Activated CD4-positive, alpha-beta T cell treated with anti-CD3 and anti-CD28 coated beads, Interleukin-2, amount 50 U/mL, for 24 hours (primary cell): ENCODE measurements at places on chromosomes 5 and 9.

DNA sequence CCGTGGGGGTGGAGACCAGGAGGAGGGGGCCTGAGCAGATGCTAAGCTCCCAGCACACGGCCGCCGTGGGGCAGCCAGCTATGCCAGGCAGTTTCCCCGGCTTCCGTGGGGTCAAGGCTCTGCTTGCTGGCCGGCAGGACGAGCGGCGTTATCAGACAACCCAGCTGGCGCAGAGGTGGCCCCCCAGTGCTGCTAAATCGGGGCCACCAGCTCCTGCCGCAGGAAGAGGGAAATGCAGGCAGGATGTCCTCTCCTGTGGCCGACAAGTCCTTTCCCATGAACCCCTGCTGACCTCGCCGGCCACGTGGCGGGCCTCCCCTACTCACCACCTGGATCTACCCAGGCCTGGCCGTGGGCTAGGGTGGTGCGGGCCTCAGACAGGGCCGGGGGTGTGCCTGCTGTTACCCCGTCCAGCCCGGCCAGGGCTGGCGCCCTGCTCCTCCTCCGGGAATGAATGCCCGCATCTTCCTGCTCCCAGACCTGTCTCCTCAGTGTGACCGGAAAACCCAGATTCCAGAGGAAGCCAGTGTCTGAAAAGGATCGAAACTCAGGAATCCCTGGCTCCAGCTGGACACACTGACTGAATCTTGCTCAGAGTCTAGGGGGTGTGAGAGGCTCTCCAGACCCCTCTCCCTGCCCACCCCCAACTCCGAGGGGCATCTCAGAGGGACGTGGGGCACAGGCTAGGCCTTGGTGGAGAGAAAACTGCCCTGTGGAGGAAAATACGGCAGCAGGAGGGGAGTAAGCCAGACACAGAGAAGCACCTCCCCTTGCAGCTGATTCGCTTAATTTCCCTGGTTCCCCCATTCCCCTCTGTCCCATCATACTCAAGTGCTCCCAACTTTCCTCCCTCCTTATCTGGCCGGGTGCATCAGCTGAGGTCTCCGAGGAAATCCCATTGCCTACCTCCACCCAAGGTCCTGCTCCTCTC, 3.9 kb downstream of the FLT4 start:
- no peak for DNase-seq

DNA sequence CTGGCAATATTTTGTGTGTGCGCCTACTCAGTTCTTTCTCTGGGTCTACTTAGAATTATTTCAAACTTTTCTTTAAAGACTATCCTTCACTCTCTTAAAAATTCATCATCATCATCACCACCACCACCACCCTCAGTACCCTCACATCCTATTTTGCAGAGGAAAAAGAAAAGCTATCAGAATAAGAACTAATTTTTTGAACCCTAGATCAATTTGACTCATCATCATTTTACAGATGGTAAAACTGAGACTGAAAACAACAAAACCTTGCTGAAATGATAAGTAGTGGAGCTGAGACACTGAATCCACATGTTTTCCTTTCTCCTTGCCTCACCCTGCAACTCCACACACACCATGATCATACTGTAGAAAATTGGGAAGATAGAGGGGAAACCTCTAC, 119.3 kb downstream of the SSBP2 start:
- DNase-seq, result no peak

GRCh38 chr9:129343424-129344375, 165.6 kb upstream of the IER5L start:
- no peak for DNase-seq

GRCh38 chr9:114387680-114388356, at the start of gene AKNA:
Gene AKNA, minus strand, starts transcription at chr9:114387982. Its CDS starts 6,649 bp downstream, at chr9:114381333.
- peak; percentile 63 for DNase-seq

DNA sequence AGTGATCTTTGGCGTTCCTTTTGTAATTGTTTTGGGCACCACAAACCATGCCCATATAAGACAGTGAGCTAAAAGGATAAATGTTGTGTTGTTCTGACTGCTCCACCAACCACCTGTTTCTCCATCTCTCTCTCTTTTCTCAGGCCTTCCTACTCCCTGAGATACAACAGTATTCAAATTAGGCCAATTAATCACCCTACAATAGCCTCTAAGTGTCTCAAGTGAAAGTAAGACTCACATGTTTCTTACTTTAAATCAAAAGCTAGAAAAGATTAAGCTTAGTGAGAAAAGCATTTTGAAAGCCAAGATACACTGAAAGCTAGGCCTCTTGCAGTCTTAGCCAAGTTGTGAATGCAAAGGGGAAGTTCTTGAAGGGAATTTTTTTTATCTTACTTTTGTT, 268.8 kb upstream of the NREP start:
- DNase-seq, result no peak

- no peak for DNase-seq
Measured at GRCh38 chr5:159965031-159965837, 43.7 kb upstream of the TTC1 start.

- DNase-seq, result no peak
Measured at GRCh38 chr5:133658327-133658726, 46.0 kb upstream of the FSTL4 start.

GRCh38 chr5:1111241-1111726, 579 bp downstream of the SLC12A7 start:
- no peak for DNase-seq

DNA sequence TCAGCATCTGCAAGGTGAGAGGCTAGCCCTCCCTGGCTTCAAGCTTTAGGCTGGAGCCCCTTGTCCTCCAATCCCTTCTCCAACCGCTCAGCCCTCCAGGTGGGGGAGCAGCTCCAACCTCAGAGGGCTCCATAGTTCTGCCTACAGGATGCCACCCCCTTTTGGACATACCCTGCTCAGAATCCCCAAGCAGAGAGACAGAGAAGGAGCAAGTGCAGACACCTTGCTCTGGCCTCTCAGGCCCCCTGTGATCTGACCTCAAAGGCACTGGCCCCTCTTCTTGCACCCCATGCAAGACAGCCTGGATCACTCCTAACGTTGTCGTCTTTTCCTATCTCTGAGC, 101.6 kb downstream of the C5orf15 start:
- no peak for DNase-seq

- no peak for DNase-seq
Measured at GRCh38 chr9:128979111-128979510, 31.6 kb downstream of the NUP188 start.

DNA sequence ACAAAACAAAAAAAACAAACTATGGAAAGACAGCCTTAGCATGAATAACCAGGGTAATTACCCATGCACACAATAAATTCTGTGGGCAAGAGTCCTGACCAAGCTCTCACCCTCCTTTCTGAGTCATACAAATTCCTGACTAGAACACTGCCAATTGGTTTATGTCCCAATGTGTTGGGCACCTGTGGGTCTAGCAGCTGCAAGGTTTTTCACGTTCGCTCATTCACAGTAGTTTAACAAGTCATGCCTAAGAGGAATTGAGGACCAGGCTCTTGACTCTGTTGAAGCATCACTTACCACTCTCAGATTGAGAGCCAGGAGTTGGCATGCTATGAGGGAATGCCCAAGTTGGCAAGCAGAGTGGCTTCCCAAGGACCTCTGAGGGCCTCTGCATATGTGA, 205.5 kb upstream of the SLC24A2 start:
- no peak for DNase-seq

- no peak for DNase-seq
Measured at GRCh38 chr9:100639854-100640253, 62.0 kb downstream of the CAVIN4 start.

- DNase-seq, result no peak
Measured at GRCh38 chr9:115941561-115942315, 211.9 kb upstream of the PAPPA start.

- no peak for DNase-seq
Measured at GRCh38 chr5:1640421-1640881, 116.7 kb upstream of the LPCAT1 start.

GRCh38 chr5:148816357-148816756, 10.1 kb upstream of the ADRB2 start:
- DNase-seq, result no peak

- DNase-seq, result no peak
Measured at GRCh38 chr5:505951-506525, 18.2 kb downstream of the SLC9A3 start.

GRCh38 chr5:4255441-4255840, 659.8 kb downstream of the IRX1 start:
- no peak for DNase-seq

GRCh38 chr9:4420351-4420750, 69.9 kb upstream of the SLC1A1 start:
- DNase-seq, result no peak

DNA sequence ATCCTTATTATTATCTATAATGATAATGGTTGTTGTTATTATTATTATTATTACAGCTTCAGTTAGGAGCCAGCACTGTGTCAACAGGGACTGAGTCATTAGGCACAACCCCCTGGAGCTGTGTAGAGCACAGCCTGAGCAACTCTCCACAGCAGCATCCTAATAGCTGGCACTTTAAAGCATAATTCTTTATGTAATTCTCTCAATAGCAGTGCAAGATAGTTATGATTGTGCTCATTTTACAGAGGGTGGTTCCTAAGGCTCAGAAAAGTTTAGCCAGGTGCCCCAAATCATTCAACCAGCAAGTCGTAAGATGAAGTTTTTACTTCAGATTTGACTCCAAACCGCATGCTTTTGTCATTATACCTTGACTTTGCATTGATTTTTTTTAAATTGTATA, 390.3 kb downstream of the ANXA1 start:
- no peak for DNase-seq

DNA sequence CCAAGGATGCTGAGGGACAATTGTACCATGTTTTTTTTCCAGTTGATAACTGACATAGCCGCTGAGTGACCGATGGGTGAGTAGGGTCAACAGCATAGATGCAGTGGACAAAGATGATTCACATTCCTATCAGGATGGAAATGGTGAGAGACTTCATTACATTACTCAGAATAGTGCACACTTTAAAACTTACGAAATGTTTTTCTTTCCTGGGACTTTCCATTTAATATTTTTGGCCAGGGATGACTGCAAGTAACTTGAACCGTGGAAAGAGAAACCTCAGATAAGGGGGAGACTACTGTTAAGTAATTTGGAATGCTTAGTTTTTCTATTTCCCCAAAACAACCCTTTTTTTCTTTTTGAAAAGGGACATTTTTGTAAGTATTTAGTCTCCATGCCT, 3.0 kb upstream of the TUSC1 start:
- no peak for DNase-seq

GRCh38 chr5:89435347-89435746, 552.4 kb upstream of the MEF2C start:
- no peak for DNase-seq

- DNase-seq, result no peak
Measured at GRCh38 chr5:120988941-120989340, 524.8 kb downstream of the PRR16 start.

GRCh38 chr9:37353791-37354190, 68.7 kb upstream of the GRHPR start:
- DNase-seq, result no peak

- DNase-seq, result no peak
Measured at GRCh38 chr5:127922603-127923002, 161.0 kb upstream of the SLC12A2 start.

DNA sequence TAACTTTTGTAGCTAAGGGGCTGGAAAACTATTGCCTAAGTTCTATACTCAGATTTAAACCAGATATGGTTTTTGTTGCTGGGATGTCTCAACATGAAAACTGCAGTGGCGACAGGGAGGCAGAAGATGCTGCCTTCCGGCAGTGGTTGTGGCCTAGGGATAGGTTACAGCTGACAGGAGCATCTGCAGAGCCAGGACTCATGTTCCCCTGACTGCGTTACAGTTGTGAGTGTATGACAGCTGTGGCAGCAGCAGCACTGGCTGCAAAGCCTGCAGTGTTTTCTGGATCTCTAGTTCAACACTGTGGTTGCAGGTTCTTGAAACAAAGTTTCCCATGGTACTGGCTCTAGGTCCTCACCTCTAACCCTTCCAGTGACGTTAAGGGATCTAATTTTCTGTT, 498.8 kb upstream of the CDH18 start:
- DNase-seq, result no peak

DNA sequence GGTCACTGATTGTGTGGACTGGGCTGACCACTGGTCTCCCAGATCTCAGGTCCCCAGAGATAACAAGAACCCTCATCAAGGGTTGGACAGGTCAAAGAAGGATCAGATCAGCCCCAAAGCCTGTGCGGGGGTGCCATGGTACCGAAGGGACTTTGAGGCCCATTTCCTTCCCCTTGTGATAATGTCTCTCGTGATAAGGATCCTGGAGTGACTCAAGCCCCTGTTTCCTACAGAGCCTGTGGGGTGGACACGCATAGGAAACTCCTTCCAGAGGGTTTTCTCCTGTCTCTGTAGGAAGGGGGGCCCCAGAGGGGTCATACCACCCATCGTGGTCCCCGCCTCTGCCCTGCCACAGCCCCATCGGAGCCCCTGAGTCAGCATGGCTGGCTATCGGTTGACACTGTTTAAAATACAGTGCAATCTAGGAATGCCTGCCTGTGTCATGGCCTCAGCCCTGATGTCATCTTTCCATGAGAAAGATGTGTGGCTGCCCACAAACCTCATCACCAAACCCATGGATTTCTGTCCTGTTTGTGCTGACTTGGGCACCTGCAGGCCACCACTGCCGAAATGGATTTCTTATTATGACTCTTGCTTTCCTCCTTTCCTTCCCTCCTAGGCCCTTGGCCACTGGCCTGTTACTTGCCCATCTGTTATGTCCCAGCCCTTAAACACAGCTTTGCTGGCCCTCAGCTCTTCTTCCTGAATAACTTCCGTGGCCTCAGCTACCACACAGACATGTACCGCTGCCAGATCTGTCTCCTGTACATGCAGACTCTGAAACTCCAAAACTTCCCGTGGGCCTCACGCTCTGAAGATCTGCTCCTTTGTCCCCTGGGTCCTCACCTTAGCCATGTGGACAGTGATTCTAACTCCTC, 2.9 kb upstream of the CSF2 start:
- DNase-seq, result no peak

- no peak for DNase-seq
Measured at GRCh38 chr9:138022756-138023393, 145.3 kb downstream of the CACNA1B start.

GRCh38 chr9:25207402-25208195, 470.6 kb downstream of the TUSC1 start:
- DNase-seq, result no peak

DNA sequence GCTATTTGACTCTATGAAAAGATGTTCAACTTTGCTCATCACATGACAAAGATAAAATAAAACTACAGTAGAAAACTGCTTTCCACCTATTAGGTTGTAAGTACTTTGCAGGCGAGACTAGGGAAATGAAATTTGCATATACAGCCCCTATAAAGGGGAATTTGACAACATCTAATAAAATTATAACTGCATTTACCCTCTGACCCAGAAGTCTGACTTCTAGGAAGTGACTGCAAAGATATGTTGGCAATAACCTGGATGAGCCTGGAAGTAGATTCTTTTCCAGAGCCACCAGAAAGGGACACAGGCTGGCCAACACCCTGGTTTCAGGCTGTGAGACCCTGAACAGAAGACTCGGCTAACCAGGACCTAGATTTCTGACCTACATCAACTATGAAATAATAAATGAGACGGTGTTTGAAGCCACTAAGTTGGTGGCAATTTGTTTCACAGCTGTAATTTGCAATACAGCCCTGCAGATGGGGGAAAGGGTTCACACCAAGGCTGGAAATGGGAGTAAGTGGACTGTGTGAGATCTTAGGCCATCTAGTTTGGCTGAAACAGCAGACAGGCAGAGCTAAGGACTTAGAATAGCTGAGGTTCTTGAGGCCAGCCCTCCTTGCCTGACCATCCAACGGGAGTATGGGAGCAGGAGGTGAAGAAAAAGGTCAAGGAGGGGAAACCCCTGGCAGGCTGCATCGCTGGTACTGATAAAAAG, 106.6 kb downstream of the SIL1 start:
- no peak for DNase-seq

- no peak for DNase-seq
Measured at GRCh38 chr5:149324641-149325040, 20.7 kb upstream of the GRPEL2 start.

GRCh38 chr5:172280929-172281328, 2.6 kb downstream of the UBTD2 start:
- DNase-seq, result no peak
